ENCODE measurements at places on chromosomes 3 and 15.

DNA sequence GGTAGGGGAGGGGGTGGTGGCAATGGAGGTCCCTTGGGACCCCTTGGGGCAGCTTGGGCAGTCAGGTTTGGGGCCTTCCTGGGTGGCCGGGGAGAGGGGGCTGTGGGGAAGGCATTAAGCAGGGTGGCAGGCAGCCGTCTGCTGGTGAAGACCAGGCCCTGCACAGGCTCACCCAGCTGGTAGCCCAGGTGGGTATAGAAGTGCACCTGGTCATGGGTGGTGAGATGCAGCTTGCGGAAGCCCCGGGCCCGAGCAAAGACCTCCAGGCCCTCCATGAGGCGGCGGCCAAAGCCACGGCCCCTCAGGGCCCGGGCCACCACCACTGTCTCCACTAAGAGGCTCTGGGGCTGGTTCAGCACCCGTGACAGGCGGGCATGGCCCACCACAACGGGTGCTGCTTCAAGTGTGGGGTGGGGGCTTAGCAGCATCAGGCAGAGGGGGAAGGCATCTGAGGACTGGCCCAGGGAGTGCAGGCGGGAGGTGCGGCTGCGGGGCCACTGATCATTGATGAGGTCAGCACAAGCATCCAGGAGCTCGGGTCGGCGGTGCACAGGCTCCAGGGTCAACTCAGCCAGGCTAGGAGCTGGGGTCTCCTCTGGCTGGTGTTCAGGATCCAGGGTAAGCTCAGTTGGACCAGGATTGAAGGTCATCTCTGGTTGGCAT, 2.4 kb downstream of the HYAL3 start:
- peak; percentile 45 for DNase-seq

DNA sequence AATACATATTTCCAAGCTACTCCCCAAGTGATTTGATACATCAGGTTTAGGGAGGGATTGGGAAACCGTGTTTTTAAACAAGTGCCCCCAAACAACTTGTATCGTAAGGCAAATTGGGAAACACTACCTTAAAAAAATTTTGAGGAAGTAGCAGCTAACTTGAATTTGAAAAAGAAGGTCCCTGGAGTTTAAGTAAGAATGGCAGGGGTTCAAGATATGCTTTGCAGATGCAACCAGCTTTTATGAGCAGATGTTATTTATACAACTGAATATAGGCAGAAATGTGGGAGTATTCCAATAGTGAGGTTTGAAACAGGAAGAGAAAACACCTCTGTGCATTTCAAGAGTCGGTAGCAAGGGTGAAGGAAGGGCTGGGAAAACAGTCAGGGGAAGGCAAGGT, 139.6 kb downstream of the IL20RB start:
- DNase-seq: no peak

DNA sequence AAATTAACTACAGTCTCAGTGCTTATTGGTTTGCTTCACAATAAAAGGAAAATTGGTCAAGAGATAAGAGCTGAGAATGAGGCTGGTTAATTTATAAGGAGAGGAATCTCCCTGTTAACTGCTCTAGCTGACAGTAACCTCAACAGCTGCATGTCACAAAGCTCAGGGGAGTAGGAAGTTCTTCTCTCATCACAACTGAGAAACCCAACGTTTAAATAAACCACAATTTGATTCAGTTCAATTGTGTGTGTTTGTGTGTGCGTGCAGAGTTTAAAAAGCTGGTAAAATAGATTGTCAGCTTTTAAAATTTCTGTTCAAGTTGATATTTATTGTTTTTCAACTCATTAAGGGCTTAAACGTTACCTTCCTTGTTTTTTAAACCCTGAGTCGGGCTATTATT, 3.5 kb upstream of the TGFBR2 start:
- no peak for DNase-seq

- no peak for DNase-seq
Observed at GRCh38 chr3:36909181-36909580, 35.7 kb downstream of the TRANK1 start.

GRCh38 chr3:56110886-56111285, 357.4 kb downstream of the ERC2 start:
- no peak for DNase-seq

DNA sequence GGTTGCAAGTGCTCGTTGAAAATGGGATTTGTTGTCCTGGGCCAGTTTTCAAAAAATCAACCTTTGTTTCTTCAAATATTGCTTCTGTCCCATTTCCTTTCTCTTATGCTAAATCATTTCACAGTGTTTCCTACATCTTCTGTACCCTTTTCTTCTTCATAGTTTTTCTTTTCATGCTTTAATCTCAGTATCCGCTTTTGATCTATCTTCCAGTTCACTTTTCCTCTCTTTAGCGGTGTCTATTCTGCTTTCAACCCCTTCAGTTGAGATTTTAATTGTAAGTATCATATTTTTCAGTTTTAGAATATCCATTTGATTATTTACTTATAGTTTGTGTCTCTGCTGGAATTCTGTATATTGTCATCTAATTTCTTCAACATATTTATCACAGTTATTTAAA, 311.7 kb upstream of the TPM1 start:
- DNase-seq: no peak

DNA sequence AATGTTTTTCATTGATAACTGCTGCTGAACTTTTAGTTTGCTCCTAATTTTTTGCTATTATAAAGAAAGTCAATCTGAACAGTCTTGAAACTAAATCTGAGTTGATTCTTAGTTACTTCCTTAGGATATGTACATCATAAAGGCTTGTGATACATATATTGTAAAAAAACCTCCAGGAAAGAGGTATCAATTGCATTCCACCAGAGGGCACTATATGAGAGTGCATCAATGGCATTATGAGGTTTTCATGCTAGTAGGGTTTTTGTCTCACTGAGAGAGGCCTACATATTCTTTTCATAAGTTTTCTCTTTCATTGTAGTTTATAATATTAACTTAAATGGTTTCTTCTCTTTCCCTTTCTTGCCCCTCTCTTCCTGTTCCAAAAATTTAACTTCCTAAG, 46.9 kb downstream of the PIK3R4 start:
- no peak for DNase-seq

DNA sequence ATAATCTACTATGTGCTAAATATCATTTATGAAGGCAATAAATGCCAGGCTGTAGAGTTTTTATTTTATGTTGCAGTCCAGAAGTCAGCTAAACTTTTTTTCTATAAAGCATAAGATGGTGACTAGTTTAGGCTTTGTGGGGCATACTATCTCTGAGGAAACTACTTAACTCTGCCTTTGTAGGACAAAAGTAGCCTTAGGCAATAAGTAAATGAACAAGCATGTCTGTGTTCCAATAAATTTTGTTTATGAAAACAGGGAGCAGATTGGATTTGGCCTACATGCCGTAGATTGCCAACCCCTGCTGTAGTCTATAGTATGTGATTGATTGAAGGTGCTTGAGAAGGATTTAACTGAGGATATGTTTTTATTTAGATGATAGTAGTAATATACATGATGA, 502.5 kb upstream of the NAALADL2 start:
- no peak for DNase-seq

DNA sequence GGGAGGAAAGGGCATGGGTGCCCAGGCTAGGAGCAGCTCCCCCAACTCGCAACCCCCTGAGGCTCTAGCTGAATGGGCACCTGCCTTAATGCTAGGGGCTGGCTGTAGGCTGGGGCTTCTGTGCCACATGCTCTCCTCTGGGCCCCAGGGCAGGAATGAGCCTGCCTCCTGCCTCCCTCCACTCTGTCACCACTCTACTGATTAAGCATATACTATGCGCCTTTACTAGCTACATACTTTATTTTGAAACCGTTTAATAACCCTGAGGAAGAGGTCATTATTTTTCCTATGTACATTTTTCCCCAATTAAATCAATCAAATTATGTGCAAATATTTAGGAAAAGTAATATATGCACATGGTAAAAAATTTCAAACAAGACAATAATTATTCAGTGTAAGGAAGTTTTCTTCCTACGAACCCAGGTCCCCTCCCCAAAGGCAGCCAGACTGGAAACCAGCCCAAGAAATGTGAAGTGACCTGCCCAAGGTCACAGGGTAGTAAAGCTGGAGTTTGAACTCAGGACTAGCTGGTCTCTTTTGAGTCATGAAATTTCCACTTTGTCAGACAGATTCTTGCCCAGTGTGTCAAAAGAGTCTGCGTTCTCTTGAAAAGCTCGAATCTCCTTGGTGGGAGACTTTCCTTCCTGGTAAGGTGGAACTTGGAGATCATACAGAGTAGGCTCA, 122.5 kb downstream of the DNAJB8 start:
- no peak for DNase-seq

- DNase-seq: no peak
Observed at GRCh38 chr15:75929799-75930565, 26.3 kb downstream of the FBXO22 start.

DNA sequence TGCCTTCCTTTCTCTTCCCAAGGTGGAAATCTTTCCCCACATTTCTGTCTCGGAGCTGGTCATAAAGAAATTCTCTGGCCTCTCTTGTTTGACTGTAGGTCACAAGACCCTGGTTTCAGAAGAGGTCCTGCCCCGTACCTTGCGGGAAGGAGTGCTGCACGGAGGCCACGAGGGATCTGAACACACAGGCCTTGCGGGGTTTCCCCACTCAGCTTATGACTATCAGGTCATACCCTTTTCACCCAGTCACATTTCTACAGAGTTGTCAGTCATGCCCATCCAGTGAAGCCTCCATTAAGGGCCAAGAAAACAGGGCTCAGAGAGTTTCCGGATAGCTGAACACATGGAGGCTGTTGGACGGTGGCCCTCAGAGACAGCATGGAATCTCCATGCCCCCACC, 54.7 kb upstream of the ATP13A3 start:
- DNase-seq: no peak

Measured in ecto neural progenitor cell (in vitro differentiated cells).